Cardiac ventricle fibroblast (primary cell): ENCODE measurements at places on chromosomes 1 and 21. TPM values are rescaled to one million over a fixed set of nuclear protein-coding genes. Genes with fewer than 3 reads are reported as not detected.

The TNFRSF4 gene
- 3.3 and 5.9 TPM in 2 replicates for total RNA-seq

The ZNF695 gene
- total RNA-seq, result 0.20 and 0.50 TPM in 2 replicates

The GOLT1A gene
- total RNA-seq, result not detected in 2 replicates

The ANKRD45 gene
- not detected in 2 replicates for total RNA-seq

The RGS4 gene
- total RNA-seq, result 421 TPM in 2 replicates

The SH2D5 gene
- total RNA-seq, result 0.25 and 0.59 TPM in 2 replicates

The IL22RA1 gene
- 0.20 TPM in 1 of 2 replicates, not detected in the other for total RNA-seq

The IGFN1 gene
- not detected in 2 replicates for total RNA-seq

The C1QTNF12 gene
- 0.25 and 0.93 TPM in 2 replicates for total RNA-seq

The SMPDL3B gene
- 0.29 TPM in 1 of 2 replicates, not detected in the other for total RNA-seq

The LYPLAL1 gene
- total RNA-seq, result 12.4 and 16.7 TPM in 2 replicates

The LCE2B gene
- not detected in 2 replicates for total RNA-seq

The PTGFR gene
- total RNA-seq, result 9.9 and 11.5 TPM in 2 replicates

The ESRRG gene
- total RNA-seq, result not detected in 2 replicates

The DNAJC6 gene
- 0.39 and 0.44 TPM in 2 replicates for total RNA-seq

The ETNK2 gene
- total RNA-seq, result 7.5 and 10.6 TPM in 2 replicates

The NBPF4 gene
- total RNA-seq, result not detected in 2 replicates

The SLC30A10 gene
- not detected in 2 replicates for total RNA-seq

The OR6N1 gene
- not detected in 2 replicates for total RNA-seq

The HAO2 gene
- not detected in 2 replicates for total RNA-seq

The DCLRE1B gene
- 2.6 TPM in 2 replicates for total RNA-seq

The GFI1 gene
- total RNA-seq, result 0.06 and 0.10 TPM in 2 replicates

The IFNLR1 gene
- total RNA-seq, result 0.05 TPM in 1 of 2 replicates, not detected in the other

The PSMG1 gene
- total RNA-seq, result 28.5 and 44.6 TPM in 2 replicates

The ZBTB8A gene
- 4.7 and 5.2 TPM in 2 replicates for total RNA-seq

The LDLRAD2 gene
- 0.98 TPM in 1 of 2 replicates, not detected in the other for total RNA-seq

The NR1I3 gene
- not detected in 2 replicates for total RNA-seq

The NFASC gene
- 15.8 and 19.3 TPM in 2 replicates for total RNA-seq

The HES3 gene
- not detected in 2 replicates for total RNA-seq

The CENPL gene
- 4.4 and 10.4 TPM in 2 replicates for total RNA-seq

The CTH gene
- 6.6 and 8.5 TPM in 2 replicates for total RNA-seq
